ENCODE measurements at places on chromosomes 7 and 10. TPM values are rescaled to one million over a fixed set of nuclear protein-coding genes. Genes with fewer than 3 reads are reported as not detected.

DNA sequence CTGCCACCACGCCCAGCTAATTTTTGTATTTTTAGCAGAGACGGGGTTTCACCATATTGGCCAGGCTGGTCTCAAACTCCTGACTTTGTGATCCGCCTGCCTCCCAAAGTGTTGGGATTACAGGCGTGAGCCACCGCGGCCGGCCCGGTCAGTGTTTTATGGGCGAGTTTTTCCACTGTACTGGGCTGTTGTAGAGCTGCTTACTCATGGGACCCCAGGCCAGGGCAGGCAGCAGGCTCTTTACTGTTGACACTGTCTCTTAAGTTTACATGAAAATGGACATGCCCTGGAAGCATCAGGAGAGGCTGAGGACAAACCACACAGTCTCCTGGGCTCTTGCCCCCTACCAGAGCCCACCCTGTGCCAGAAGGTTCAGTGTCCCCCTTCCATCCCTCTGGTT is 11.2 kb downstream of the NACAD start:
- DNase-seq = no peak
- H3K4me3 ChIP-seq = no peak overlapping the region
- no peak overlapping the region for H3K27ac ChIP-seq
- H3K27me3 ChIP-seq = no peaks in the 10 kb centered on the region
- H3K4me1 ChIP-seq = peaks cover 4% of the 10 kb centered on the region
- H3K36me3 ChIP-seq = peaks cover 6% of the 10 kb centered on the region

DNA sequence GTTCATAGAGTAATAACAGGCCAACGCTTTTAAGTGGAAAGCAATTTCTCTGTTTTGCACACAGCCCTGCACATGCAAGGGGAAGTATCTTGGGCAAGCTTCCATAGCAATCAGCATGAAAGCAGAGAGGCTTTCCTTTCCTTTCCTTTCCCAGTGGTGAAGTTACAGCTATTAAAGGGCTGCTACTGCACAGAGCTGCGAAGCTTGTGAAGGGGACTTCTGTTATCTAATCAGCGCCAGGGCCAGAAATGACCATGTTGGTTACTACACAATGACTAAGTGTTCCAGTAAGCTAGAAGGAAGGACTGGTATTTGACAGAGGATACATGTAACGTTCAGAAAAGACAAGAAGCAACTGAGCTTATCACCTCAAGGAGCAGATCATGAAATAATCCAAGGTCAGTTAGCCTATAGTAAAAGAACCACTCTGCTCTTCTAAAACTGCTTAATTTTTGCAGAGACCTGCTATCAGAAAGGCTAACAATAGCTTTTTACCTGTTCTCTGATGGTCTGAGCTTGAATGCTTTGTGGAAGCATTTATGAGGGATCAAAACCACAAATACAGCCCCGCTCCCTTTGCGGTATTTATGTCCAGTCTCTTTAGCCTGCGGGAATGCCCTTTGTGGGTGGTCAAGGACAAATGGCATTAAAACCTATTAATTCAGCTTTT is 45.9 kb downstream of the SGMS1 start:
- H3K4me1 ChIP-seq = peaks cover 53% of the 10 kb centered on the region
- no peaks in the 10 kb centered on the region for H3K27me3 ChIP-seq
- no peak overlapping the region for H3K27ac ChIP-seq
- no peak overlapping the region for H3K4me3 ChIP-seq

- no peaks in the 10 kb centered on the region for H3K27me3 ChIP-seq
- peak overlapping the region; percentile 54 for H3K4me3 ChIP-seq
- H3K27ac ChIP-seq = no peak overlapping the region
- H3K36me3 ChIP-seq = peaks cover 11% of the 10 kb centered on the region
Measured at GRCh38 chr10:73494213-73494612, 1.6 kb downstream of the PPP3CB start.

DNA sequence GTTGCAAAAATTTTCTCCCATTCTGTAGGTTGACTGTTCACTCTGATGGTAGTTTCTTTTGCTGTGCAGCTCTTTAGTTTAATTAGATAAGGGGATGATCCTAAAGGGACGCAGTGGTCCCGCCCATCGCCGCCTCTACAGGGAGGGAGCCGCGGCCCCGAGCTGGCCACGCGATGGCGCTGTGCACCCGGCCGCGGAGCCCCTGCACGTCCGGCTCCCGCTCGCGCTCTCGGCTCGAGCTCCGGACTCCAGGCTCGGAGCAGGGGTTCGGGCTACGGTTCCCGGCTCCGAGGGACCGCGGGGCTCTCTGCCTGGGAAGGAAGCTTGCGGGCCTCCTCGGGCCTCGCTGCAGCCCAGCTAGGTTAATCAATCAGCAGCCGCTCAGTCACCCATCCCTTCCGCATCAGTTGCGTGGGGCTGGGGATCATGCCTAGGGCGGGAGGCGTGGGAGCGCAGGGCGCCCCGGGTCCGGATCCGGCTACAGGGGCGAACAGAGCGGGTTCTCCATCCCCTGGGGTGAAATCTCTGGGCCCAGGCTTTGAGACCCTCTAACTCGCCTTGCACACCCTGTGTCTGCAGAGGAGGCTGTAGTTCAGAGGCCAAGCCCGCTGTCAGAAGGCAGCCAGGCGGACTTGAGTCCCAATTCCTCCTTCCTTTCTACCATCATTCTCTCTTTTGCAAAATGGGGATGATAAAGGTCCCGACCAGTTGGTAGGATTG is 97.9 kb downstream of the WDR11 start:
- peaks cover 9% of the 10 kb centered on the region for H3K4me1 ChIP-seq
- no peak overlapping the region for H3K4me3 ChIP-seq
- no peak overlapping the region for H3K27ac ChIP-seq
- H3K27me3 ChIP-seq = peaks cover 50% of the 10 kb centered on the region
- peaks cover 2% of the 10 kb centered on the region for H3K36me3 ChIP-seq
- peak; percentile 75 for DNase-seq

GRCh38 chr10:11387044-11387443 is 224.4 kb downstream of the USP6NL start:
- H3K4me3 ChIP-seq = no peak overlapping the region
- no peak overlapping the region for H3K27ac ChIP-seq
- DNase-seq = no peak
- no peaks in the 10 kb centered on the region for H3K27me3 ChIP-seq
- H3K36me3 ChIP-seq = no peaks in the 10 kb centered on the region

- no peak overlapping the region for H3K27ac ChIP-seq
- H3K36me3 ChIP-seq = no peaks in the 10 kb centered on the region
- peaks cover 6% of the 10 kb centered on the region for H3K27me3 ChIP-seq
- H3K4me1 ChIP-seq = no peaks in the 10 kb centered on the region
Measured at GRCh38 chr7:24346129-24346528, 62.1 kb downstream of the NPY start.

DNA sequence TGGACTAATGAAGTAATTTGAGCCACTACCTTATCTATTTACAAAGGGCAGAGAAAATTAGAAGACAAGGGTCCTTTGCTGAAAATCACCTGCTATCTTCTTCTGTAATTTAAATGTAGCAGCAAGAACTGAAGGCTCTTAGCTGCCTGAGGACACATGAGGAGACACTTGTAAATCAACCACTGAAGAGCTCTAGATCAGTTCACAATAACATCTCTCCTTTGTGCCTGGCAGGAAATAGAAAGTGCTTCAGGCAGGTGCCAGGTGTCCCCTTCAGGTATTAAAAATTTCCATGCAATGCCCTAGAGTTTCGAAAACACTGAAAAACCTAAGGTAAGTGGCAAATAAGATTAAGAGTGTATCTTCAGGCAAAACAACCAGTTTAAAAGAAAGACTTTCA is 474.6 kb downstream of the GRM8 start:
- no peaks in the 10 kb centered on the region for H3K36me3 ChIP-seq
- H3K27ac ChIP-seq = no peak overlapping the region
- peaks cover 7% of the 10 kb centered on the region for H3K27me3 ChIP-seq
- DNase-seq = no peak

DNA sequence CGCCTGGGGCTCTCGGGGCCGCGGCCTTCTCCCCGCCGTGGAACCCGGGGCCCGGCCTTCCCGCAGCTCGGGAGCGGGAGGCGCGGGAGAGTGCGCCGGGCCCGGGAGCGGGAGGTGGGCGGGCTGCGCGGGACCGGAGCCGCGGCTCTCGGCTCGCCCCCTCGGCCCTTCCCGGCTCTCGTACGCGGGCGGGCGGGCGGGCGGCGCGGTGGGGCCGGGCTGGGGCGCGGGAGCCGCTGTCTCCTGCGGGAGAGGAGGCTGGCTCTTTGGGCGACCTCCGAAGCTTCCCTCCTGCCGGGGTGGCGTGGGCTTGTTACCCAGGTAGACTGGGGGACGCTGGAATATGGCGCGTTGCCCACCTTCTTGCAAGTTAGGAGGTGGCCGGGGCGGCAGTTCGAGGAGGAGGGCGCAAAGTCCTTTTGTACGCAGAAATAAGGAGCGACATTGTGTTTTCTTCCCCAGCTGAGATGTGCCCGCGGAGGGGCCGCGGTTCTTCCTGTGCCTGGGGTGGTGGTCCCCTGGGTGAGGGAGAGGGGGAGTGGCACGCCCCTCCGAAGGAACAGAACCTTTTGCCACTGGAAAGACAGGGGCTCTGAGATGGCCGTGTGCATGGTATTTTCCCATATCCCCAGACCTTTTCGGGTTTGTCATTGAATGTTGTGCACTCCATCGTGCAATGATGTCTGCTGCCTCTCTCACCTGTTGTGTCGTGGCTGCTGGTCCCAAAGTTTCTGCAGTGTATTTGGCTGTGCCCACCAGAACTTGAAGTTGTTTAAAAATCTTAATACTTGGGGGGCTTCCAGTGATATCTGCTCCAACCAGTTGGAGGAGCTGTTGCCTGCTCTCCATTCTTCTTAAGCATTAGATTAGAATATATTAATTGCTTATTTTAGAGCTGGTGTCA is 844 bp downstream of the NRF1 start:
- H3K4me3 ChIP-seq = peak overlapping the region; percentile 86
- peak overlapping the region; percentile 93 for H3K27ac ChIP-seq
- H3K4me1 ChIP-seq = peaks cover 51% of the 10 kb centered on the region
- no peaks in the 10 kb centered on the region for H3K27me3 ChIP-seq

- no peak for DNase-seq
- no peak overlapping the region for H3K27ac ChIP-seq
- no peaks in the 10 kb centered on the region for H3K36me3 ChIP-seq
- H3K27me3 ChIP-seq = no peaks in the 10 kb centered on the region
Measured at GRCh38 chr7:120441850-120442249, 168.9 kb downstream of the KCND2 start.

DNA sequence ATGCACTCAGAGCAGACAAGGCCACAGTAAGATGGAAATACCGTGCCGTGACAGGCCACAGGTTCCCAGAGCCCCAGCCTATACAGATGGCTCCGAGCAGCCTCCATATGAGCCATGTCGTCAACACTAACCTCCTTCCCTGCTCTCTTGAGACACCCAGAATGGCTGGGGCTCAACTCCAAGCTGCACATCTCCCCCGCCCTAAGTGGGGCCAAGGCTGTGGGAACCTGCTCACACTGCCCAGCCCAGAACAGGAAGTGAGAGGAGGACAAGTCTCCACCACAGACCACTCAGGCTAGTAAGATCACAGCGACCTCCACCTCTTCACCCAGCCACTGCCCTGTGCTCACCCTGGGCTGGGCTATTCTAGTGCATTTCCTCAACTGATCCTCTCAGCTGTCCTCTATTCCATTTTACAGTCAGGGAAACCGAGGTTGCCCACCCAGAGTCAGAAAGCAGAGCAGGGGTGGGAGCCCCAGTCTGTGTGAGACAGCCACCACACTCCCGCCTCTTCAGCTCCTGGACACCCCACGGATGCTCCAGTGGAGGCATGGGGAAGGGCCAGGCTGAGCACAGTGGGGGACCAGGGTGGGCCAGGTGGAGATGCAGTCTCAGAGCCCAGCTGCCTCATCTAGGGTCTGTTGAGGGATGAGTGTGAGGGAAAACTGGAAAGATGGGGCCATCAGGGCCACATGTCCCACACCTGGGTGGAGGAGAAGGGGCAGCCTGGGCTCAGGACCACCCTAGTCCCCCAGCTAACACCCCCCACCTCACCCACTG is 11.6 kb downstream of the GRID1 start:
- H3K4me1 ChIP-seq = no peaks in the 10 kb centered on the region
- H3K4me3 ChIP-seq = no peak overlapping the region
- H3K36me3 ChIP-seq = no peaks in the 10 kb centered on the region
- no peak overlapping the region for H3K27ac ChIP-seq
- peaks cover 4% of the 10 kb centered on the region for H3K27me3 ChIP-seq

GRCh38 chr7:90242369-90243168 is 2.4 kb upstream of the CFAP69 start:
- H3K4me1 ChIP-seq = peaks cover 21% of the 10 kb centered on the region
- H3K27me3 ChIP-seq = peaks cover 43% of the 10 kb centered on the region
- H3K36me3 ChIP-seq = no peaks in the 10 kb centered on the region
- no peak overlapping the region for H3K4me3 ChIP-seq

- H3K4me3 ChIP-seq = peak overlapping the region; percentile 5
- H3K4me1 ChIP-seq = peaks cover 17% of the 10 kb centered on the region
- H3K27me3 ChIP-seq = peaks cover 6% of the 10 kb centered on the region
- peak; percentile 76 for DNase-seq
- H3K36me3 ChIP-seq = no peaks in the 10 kb centered on the region
- no peak overlapping the region for H3K27ac ChIP-seq
Measured at GRCh38 chr10:103696411-103697145, 158.8 kb downstream of the SH3PXD2A start.

DNA sequence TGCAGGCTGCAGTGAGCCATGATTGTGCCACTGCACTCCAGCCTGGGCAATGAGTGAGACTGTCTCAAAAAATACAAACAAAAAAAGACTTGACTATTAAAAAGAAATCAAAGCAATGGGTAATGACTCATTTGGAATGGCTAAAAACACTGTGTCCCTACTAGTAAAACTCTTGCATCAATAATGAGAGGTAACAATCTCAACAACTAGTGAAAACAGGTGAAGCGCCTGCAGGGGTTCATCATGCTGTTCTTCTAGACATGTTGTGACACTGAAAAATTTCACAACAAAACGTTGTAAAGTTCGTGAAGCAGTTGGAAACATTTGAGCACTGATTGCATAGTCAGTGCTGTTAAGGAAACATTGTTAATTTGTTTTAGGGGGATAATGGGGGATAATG is 26.9 kb upstream of the SLC29A4 start:
- DNase-seq = no peak
- H3K36me3 ChIP-seq = no peaks in the 10 kb centered on the region
- H3K27me3 ChIP-seq = no peaks in the 10 kb centered on the region
- H3K4me3 ChIP-seq = no peak overlapping the region
- H3K27ac ChIP-seq = no peak overlapping the region

GRCh38 chr10:109934958-109935793 is 11.9 kb upstream of the XPNPEP1 start:
- H3K4me3 ChIP-seq = peak overlapping the region; percentile 77
- no peaks in the 10 kb centered on the region for H3K36me3 ChIP-seq
- H3K4me1 ChIP-seq = peaks cover 73% of the 10 kb centered on the region
- no peaks in the 10 kb centered on the region for H3K27me3 ChIP-seq
- DNase-seq = peak; percentile 21
- H3K27ac ChIP-seq = peak overlapping the region; percentile 98

DNA sequence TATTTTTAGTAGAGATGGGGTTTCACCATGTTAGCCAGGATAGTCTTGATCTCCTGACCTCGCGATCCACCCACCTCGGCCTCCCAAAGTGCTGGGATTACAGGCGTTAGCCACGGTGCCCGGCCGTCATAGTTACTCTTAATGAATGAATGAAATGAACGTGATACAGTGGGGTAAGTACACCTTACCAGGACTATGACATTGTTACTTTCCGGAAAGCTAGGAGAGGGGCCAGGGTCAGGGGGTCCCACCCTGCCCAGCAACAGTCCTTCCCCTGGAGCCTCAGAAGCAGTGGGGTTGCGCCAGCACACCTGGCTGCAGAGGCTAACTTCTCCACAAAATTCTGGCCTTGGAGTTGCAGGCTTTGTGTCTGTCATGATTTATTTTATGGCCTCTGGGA is 21.4 kb downstream of the VSTM4 start:
- H3K4me1 ChIP-seq = no peaks in the 10 kb centered on the region
- no peak overlapping the region for H3K27ac ChIP-seq
- H3K36me3 ChIP-seq = no peaks in the 10 kb centered on the region
- no peak overlapping the region for H3K4me3 ChIP-seq
- no peak for DNase-seq

CNPY1 gene
- total RNA-seq = not detected

OPN4 gene
- not detected for total RNA-seq

WDR86 gene
- not detected for total RNA-seq

RBP4 gene
- total RNA-seq = not detected

Data from activated naive CD8-positive, alpha-beta T cell treated with anti-CD3 and anti-CD28 coated beads for 36 hours (primary cell).